ENCODE measurements at places on chromosomes 5 and 9. TPM values are rescaled to one million over a fixed set of nuclear protein-coding genes. Genes with fewer than 3 reads are reported as not detected.

GRCh38 chr5:135662061-135662481 lies 83.3 kb upstream of the CXCL14 start:
- DNase-seq: no peak

DNA sequence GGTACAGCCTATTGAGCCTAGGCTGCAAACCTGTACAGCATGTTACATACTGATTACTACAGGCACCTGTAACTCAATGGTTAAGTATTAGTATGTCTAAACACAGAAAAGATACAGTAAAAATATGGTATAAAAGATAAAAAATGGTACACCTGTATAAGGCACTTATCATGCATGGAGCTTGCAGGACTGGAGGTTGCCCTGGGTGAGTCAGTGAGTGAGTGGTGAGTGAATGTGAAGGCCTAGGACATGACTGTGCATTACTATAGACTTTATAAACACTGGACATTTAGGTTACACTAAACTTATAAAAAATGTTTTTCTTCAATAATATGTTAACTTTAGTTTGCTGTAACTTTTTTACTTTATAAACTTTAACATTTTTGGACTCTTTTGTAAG lies 171.3 kb downstream of the SLC28A3 start:
- no peak for DNase-seq

DNA sequence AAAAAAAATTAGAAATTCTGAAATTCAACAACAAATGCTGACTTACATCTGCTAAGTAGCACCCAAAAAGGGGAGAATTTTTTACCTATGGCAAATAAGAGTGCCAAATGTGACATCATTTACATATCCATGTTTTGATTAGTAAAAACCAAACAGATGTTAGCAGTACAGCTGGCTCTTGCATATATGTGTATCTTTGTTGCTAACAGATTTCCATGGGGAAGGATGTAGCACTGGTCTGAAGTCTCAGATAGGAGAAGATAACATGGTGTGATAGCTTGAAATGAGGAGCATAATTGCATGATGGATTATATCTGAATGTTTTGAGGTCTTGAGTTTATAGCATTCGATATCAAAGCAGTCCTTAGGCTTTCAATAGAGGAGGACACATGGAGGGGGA lies 17.5 kb downstream of the PIK3R1 start:
- no peak for DNase-seq

DNA sequence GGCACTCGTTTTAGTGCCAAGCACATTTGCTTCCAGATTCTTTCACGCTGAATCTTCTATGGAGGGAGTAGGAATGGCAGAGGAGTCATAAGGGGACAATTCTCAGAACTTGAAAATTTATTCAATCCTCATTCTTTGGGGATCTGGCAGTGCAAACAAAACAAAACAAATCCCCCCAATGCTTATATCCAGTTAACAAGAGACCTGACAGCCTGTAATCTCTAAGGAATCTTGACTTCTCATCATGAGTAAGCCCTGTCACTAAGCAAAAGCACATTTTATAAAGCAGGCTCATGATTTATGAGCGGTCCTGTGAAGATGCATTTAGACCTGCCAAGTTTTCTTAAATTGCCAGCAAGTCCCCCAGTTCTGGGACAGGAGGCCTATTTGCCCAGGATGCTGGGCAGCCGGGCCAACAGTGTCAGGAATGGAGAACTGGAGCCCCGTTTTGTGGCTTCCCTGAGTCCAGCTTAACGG lies 513.9 kb downstream of the CTNND2 start:
- DNase-seq: no peak

DNA sequence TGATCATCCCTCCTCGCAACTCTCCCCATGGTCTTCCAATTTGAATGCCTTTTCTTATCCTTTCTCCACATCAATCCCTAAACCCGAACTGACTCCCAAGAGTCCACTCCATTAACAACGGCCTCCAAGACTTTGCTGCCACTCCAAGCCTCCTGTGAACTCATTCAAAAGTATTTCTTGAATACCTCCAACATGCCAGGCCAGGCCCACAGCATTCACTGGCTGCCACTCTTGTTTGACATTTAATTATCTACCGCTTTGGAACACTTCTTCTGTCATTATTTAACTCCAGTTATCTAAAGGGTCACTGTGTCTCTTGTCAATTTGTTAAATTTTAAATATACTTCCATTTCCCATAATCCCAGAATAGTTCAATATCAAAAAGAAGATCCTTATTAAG lies 378.9 kb downstream of the EFNA5 start:
- DNase-seq: no peak

- no peak for DNase-seq
These were observed 22.6 kb upstream of the HK3 start for GRCh38 chr5:176921714-176922113.

GRCh38 chr9:93098236-93098946 lies 2.4 kb downstream of the CARD19 start:
- peak; percentile 71 for DNase-seq

GRCh38 chr5:133775584-133776304 lies 163.4 kb upstream of the FSTL4 start:
- DNase-seq: no peak

DNA sequence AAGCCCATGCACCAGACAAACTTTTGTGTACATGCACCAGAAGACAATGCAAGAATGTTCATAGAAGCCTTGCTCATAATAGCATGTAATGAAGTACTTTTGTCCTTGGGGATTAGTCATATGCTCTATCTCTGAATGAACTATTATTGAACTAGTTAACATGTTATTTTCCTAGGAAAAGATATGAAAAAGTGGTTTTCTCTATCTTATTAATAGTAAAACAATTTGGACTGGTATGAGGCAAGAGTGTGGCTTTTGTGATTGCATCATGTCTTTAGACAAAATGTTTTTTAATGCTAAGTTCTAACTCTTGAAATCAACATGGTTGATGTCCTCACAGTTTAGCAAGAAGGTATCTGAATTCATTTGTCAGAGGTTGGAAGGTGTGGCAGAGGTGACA lies 55.7 kb upstream of the SPDL1 start:
- no peak for DNase-seq

GRCh38 chr9:87950296-87950695 lies 24.0 kb downstream of the CDK20 start:
- DNase-seq: no peak

GRCh38 chr5:16934677-16935153 lies 1.4 kb downstream of the MYO10 start:
- DNase-seq: no peak

GRCh38 chr5:158747816-158748432 lies 351.8 kb downstream of the EBF1 start:
- no peak for DNase-seq

GRCh38 chr5:99037668-99038067 lies 108.9 kb upstream of the CHD1 start:
- DNase-seq: no peak

- DNase-seq: no peak
These were observed 66.7 kb downstream of the PPARGC1B start for GRCh38 chr5:149796836-149797235.

DNA sequence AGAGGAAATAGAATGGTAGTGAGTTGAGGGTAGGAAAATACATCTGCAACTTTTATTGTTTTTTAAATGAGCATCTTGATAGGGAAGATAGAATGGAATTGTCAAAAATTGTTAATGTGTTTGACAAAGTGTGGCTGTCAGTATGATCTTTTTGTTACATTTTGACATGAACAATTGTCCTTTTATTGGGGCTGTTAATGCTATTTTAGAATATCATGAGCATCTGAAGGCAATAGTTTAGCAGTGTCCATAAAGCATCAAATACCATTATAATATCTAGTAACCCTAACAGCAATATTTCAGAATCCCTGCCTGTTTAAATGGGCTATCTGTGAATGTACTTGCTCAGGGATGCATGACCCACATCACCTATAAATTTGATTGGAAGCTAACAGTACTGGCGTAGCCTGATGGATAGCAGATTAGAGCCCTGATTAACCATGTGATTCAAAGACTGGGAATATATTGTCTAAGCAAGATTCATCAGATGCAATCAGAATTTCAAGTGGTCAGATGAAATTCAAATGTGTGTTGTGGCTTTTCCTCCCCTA lies 37.8 kb downstream of the TLE4 start:
- no peak for DNase-seq

- DNase-seq: no peak
These were observed 18.3 kb upstream of the IFNK start for GRCh38 chr9:27505744-27506161.

DNA sequence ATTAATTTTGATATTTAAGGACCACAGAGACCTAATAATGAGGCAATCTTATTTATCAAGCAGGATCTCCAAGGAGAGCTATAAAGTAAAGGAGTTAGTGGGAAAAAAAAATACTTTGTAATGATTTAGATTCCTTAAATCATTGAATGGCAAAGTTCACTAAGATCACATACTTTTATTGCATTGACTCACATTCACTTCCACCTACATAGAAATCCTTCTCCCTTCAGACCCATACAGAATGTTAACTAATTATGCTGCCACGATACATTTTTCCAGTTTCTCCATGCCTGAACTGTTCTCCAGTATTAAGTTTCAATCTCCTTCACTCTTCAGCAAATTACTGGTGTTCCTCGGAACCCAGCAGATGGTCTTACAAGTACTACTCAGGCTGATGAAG lies 388.7 kb downstream of the EFNA5 start:
- DNase-seq: no peak

DNA sequence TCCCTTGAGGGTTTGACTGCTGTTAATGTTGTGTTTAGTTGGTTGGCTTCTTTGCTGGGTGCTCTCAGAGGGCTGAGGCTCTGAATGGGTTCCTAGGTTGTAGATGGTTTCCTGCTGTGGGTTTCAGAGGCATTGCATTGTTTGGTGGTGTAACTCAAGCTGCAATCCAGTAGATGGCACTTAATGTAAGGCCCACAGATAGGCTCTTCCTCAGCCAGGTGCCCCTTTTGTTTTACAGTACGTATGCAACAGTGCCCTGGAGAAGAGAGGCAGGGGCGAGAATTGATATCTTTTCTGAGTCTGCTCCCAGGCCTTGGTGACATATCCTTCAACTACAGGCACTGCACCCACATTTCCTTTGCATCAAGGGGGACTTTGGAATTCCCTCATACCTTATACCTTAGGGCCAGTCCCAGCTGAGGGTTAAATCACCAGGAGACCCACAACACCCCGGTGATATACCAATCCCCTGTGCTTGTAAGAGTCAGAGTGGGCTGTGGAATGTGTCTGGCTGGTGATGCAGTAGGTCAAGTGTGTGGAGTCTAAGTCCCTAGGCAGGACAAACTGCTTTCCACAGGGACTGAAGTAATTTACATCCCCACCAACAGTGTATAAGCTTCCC lies 7.0 kb upstream of the UGT3A2 start:
- DNase-seq: no peak

GRCh38 chr5:151899399-151899798 lies 25.3 kb downstream of the GLRA1 start:
- DNase-seq: no peak

GRCh38 chr5:141172381-141173204 lies at the start of gene PCDHB7:
PCDHB7 (plus strand) TSS chr5:141172644; CDS start chr5:141172836, 192 bp downstream.
- no peak for DNase-seq

GRCh38 chr9:71937898-71938297 lies 26.5 kb downstream of the C9orf85 start:
- DNase-seq: no peak

DNA sequence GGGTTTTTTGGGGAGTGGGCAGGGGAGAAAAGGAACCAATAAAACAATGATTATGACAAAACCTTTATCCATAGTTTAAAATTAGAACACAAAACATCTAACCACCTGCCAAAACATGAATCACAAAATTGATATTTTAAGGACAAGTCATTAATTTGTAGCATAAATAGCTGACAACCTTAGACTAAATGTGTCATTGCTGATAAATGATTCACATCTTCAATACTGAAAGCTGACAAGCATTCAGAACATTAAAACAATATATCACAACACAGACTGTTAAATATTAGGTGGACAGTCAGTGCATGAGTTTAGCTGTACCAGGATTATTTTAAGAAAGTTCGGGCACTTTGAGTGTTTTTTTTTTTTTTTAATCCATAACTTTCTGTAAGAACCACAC lies 71.5 kb downstream of the NR3C1 start:
- no peak for DNase-seq

GRCh38 chr5:5523066-5523505 lies 100.6 kb downstream of the ICE1 start:
- DNase-seq: no peak

GRCh38 chr5:94855543-94855942 lies 237.1 kb downstream of the SLF1 start:
- DNase-seq: no peak

DNA sequence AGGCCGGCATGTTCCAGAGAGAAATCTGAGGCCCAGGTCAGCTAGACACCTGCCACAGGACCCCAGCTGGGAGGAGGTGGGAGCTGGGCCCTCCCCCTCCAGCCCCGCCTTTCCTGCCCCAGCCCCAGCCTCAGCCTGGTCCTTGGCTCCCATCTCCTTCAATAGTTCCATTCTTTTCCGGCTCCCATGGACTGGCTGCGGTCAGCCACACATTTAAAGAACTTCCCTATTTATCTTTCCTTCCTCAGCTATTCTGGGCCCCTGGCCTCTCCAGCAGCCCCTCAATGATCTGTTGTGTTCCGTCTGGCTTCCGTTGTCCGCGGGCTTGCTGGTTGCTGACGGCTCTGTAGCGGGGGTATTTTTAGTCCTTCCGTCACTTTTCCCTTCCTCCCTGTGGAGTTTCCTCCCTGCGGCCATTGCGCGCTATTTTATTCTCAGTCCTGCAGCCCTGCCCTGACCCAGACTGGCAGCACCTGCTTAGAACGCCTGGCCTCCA lies 73.8 kb downstream of the AMBP start:
- no peak for DNase-seq

- no peak for DNase-seq
These were observed 164.3 kb downstream of the DOCK2 start for GRCh38 chr5:169801324-169801777.

- DNase-seq: no peak
These were observed 267.5 kb downstream of the ZSWIM6 start for GRCh38 chr5:61599370-61600122.

The AJM1 gene
- total RNA-seq: 0.51 TPM

The MZB1 gene
- total RNA-seq: not detected

The ZNF366 gene
- not detected for total RNA-seq

The FOXI1 gene
- total RNA-seq: not detected

The LIX1 gene
- total RNA-seq: under 0.01 TPM

The SLC34A1 gene
- total RNA-seq: not detected

The SLC23A1 gene
- total RNA-seq: not detected

The DOCK2 gene
- 18.4 TPM for total RNA-seq

The DND1 gene
- 0.14 TPM for total RNA-seq

The SPINK13 gene
- total RNA-seq: 0.58 TPM

The CRB2 gene
- 0.14 TPM for total RNA-seq

The CARD6 gene
- total RNA-seq: 0.63 TPM

The KIF4B gene
- not detected for total RNA-seq

The FBN2 gene
- total RNA-seq: 7.6 TPM

The GEMIN5 gene
- 22.6 TPM for total RNA-seq

Data from epithelial cell of proximal tubule (primary cell).